ENCODE measurements at places on chromosomes 3 and 15. TPM values are rescaled to one million over a fixed set of nuclear protein-coding genes. Genes with fewer than 3 reads are reported as not detected.
A peak's percentile ranks its signal among the peaks of the same experiment; 100 is the strongest.

DNA sequence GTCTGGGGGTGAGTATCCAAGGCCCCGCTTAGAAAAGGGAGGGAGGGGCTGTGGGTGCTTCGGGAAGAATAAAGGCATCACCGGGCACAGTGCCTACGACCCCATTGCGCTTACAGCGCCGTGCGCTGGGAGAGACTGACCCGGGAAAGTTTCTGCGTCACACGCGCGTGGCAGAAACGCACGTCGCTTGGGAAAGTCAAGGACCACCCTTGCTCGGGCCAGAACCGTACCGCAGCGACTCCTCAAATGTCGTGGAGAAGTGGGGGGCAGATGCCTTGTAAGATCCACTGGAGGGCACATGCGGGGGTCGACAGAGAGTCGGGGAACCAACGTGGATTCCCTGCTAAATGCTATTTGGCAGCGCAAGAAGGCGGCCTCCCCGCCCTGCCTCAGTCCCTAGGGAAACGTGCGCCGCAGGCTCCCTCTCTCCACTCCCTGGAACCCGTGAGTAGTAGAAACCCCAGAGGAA, 2.4 kb downstream of the ADAMTS9 start:
- DNase-seq, result no peak

DNA sequence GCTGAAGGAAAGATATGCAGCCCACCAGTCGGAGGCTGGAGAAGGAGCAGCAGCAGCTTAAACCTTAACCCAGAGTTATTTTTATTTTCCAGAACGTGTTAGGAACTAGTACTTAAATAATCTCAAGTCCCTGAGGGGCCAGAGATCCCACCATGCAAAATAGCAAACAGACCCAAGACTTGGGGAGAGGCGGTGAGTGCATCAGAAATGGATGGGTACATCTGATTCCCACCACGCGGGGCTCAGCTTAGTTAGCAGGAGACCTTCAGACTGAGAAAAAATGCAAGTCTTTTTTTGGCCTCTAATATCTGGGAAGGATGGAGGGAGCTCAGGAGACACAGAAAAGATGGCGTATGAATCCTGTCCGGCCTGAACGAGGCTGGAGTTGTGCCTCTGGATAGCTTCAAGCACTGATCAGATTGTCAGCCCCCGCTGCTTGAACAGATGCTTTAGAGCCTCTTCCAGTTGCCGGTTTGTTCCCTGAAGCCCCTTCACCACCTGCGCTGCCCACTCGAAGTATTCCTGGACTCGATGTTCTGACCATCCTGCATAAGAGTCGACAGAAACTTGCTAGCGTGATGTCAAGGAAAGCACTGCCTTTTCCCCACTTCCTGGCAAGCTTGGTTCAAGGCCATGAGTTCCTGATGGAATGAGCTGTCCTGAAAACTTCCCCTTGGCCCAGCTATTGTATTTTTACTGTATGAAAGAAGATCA, 1.3 kb downstream of the HDDC3 start:
- no peak for DNase-seq

DNA sequence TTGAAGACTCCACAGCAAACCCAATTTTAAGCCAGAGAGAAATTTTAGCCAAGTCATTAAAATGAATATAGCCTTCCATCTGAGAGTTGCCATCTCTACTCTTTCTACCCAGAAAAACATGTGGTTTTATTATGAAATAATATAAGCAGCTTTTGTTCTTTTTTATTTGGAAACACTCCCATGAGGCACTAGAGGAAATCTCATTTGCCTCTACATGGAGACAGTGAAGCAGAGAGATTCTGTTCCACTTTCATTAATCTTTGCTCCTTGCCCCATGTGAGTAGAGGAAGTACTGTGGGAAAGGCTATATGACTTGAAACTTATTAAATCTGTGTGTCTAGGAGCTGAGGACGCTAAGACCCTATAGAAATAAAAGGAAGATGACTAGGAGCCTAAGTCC, 111.1 kb downstream of the P3H2 start:
- DNase-seq, result no peak

DNA sequence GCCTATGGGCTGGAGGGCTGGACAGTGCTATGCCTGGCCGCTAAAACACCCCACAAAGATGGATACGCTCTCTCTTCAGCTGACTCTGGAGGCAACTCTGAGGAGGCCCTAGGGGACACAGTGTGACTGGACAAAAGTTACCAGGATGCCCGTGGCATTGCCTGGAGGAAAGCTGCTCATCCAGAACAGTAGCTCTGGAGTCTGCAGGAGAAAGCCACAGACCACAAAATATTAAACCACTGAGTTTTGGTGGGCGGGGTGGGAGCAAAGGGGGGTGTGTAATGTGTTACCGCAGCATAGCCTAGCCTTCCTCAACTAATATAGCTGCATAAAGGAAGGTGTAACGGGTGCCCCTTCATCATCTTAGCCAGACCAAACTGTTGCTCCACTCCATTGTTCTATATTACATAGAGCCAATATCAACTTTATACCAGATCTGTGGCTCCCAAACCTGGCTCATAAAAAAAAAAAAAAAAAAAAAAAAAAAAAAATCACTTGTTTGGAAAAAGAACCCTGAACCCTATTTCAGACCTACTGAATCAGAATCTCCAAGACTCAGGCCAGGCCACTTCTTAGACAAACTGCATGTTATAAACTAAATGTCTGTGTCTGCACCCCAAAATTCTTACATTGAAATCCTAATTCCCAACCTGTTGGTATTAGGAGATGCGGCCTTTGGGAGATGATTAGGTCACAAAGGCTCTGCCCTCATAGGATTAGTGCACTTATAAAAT, 132.6 kb downstream of the TNIK start:
- no peak for DNase-seq

GRCh38 chr3:170228093-170228766, 6.0 kb downstream of the PRKCI start:
- no peak for DNase-seq

DNA sequence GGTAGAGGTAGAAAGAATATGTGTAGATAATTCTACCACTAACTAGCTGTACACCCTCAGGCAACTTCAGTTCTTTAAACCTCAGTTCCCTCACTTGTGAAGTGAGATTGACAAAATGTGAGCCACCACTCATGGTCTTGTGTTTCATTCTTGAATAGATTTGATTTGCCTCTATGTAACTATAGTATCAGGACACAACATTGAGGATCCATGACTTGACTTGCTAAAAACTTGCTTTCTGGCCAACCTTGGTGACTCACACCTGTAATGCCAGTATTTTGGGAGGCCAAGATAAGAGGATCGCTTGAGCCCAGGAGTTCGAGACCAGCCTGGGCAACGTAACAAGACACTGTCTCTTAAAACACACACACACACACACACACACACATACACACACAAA, 115.8 kb upstream of the FLNB start:
- no peak for DNase-seq

Gene SSUH2
- 0.21 TPM for total RNA-seq

Gene TM6SF1
- total RNA-seq, result 6.0 TPM

DNA sequence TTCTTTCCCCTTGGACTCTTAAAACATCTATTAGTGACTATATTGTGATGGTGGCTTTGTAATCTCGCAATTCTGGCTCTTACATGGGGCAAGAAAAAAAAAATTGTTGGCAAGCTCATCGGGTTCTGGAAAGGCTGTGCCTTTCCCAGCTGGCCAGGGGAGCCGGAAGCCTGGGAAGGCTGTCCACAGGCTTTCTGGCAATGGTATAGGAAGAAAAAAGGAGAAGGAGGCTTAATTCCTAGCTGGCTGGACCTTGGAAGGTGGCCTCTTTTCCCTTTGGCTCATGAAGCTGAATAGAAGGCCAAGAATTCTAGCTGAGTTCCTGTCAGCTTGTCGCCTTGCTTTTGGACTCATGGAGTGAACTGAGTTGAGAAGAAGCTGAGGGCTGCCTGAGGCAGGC, 243.5 kb upstream of the SEMA6D start:
- no peak for DNase-seq

DNA sequence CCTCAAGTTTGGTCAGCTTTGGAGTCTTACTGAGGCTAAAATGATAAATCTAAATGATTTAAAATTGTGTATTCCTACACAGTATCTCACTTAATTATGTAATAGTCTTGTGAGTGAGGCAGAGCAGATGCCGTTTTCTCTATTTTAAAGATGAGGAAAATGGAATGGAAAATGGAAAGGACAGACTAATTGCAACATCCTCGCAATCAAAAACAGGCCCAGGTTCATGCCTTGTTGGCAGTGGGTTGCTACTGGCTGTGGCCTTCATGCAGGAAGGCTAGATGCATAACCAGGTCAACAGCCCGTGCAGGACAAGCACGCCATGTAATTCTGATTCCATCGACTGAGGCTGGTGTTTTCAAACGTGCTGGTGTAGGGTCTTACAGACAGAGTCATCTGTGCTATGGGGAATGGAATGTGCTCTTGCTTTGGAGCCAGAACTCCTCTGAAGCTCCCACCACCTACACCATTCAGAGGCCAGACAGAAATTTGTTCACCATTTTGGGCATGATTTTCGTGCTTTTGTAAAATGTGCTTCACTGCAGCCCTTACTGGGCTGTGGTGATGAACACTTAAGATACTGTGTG, 37.9 kb downstream of the MLH1 start:
- DNase-seq, result no peak

Gene WWTR1
- 137 TPM for total RNA-seq

Gene RAB27A
- 19.4 TPM for total RNA-seq

GRCh38 chr3:31815631-31816440, 165.2 kb downstream of the OSBPL10 start:
- no peak for DNase-seq

DNA sequence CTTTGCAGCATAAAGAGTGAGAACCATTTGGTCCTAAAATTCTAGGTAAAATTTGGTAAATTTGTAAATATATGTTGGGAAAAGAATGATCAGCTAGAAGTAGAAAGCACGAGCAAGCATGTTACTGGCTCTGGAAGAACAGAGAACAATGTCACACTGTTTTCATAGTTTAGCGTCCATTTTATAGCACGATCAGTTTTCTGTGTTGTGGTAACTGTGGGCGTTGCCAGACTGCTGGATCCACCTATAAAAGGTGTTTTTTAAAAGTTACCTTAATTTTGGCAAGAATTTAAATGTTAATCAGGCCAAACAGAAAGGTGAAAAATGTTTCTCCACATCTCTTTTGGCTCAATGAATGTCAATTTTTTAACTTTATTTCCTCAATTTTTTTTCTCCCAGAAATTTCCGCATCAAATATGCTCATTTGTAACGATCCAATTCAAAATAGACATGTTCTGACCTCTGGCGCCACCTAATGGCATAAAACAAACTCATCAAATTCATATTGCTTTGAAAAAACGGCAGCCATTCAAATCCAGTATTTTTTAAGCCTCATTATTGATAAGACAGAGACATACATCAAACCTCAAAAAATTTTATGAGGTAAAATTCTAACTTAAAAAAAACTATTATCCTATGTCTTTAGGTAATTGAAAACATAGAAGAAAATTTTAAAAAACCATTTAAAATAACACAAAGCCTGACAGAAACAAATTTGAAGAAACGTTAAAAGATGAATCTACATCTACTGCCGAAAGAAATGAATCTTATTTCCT, 5.5 kb upstream of the GP5 start:
- DNase-seq, result peak; percentile 35

Gene GOLGA6B
- total RNA-seq, result not detected

Gene ZNF860
- 1.1 TPM for total RNA-seq

DNA sequence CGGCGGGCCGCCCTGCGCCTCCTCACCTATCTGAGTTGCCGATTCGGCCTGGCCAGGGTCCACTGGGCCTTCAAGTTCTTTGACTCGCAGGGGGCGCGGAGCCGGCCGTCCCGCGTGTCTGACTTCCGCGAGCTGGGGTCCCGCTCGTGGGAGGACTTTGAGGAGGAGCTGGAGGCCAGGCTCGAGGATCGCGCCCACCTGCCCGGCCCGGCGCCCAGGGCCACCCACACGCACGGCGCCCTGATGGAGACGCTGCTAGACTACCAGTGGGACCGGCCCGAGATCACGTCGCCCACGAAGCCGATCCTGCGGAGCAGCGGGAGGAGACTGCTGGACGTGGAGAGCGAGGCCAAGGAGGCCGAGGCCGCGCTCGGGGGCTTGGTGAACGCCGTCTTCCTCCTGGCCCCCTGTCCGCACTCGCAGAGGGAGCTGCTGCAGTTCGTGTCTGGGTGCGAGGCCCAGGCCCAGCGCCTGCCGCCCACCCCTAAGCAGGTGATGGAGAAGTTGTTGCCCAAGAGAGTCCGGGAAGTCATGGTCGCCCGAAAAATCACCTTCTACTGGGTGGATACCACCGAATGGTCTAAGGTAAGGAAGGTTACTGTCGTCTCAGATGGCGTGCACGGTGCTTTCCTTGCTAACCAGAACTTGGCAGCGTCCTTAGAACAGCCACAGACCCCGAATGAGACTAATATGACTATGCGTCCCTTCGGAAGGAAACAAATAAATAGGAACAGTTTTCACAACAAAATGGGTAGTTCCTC, 567 bp downstream of the TICRR start:
- peak; percentile 18 for DNase-seq

Gene CCR4
- 0.08 TPM for total RNA-seq

DNA sequence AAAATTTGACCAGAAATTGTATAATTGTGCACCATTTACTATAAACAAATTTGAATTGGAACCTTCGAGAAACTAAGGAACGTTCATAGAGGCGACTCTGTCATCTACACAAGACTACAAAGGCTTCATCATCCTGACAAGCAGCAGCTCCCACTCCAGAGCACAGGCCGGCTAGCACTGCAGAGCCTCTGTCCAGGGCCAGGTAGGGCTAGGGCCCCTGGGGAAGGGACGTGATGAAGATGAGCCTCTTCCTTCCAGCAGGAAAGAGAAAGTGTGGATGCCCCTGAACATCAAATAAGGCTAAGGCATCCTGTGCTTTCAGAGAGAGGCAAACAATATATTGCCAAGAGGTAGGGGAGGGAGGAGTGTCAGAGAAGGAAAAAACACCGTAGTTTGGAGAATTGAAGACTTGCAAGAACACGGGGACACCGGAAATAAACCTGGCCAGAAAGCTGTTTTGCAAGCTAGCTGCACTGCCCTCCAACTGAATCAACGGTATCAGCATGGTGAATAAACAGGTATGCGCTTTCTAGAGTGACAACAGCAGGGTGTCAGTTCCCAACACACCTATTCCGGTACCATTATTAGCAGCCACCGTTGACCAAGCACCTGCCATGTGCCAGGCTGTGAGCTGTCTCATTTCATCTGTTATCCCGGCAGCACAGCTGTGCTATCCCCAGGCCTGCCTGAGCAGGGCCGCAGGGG, 12.4 kb downstream of the XXYLT1 start:
- DNase-seq, result no peak

- no peak for DNase-seq
Observed at GRCh38 chr3:50251220-50251619, 15.2 kb downstream of the GNAI2 start.

DNA sequence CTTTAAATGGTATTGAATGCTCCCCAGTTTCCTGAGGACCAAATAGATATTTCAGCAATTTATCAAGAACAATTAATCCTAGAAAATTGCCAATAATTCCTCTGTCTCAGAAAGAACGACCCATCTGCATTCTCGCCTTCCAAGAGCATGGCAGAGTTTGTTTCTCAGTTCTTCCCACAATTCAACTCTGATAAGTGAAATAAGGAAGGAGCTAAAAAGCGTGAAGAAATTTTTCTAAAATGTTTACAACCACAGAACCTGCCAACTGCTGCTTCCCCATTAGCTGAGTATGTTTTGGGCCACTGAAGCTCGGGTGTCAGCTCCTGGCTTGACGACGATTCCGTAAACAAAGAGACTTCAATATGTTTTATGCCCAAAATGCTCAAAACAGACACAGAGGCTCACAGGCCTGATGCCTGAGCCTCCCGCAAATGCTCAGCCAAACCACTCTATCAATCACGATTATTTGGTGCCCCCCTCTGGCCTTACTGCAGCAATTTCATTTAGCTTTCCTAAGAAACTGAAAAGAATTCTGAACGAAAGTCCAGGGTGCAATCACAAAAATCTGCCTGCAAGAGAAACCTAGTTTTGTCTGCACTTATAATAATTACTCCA, 259.2 kb upstream of the CCDC54 start:
- peak; percentile 60 for DNase-seq

GRCh38 chr3:115808816-115809215, 185.5 kb downstream of the GAP43 start:
- DNase-seq, result no peak
